Activated CD8-positive, alpha-beta T cell treated with anti-CD3 and anti-CD28 coated beads for 36 hours (primary cell): ENCODE measurements at places on chromosomes 6 and 20.
A peak's percentile ranks its signal among the peaks of the same experiment; 100 is the strongest.

- DNase-seq = no peak
Measured at GRCh38 chr6:159114569-159114968, 54.6 kb upstream of the FNDC1 start.

- no peak for DNase-seq
Measured at GRCh38 chr6:693723-694009, 727 bp upstream of the EXOC2 start.

DNA sequence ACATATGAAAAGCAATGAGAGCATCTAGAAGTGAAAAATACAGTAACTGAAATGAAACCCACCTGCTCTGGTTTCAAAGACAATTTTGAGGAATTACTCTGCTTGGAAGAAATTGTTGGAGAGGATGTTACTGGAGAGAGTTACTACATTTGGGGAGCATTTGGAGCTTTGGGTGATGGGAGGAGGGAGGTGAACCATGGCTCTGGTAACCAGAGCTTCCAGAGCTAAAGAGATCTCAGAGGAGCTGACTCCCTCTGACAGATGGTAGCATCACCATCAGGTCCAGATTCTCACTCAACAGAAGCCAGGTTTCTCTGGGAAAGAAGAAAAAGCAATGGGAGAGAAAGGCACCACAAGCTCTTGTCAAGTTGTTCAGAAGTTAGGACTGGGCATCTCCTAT is 42.2 kb upstream of the SMAP1 start:
- DNase-seq = no peak

- no peak for DNase-seq
Measured at GRCh38 chr20:63932606-63933160, 23.5 kb downstream of the UCKL1 start.

DNA sequence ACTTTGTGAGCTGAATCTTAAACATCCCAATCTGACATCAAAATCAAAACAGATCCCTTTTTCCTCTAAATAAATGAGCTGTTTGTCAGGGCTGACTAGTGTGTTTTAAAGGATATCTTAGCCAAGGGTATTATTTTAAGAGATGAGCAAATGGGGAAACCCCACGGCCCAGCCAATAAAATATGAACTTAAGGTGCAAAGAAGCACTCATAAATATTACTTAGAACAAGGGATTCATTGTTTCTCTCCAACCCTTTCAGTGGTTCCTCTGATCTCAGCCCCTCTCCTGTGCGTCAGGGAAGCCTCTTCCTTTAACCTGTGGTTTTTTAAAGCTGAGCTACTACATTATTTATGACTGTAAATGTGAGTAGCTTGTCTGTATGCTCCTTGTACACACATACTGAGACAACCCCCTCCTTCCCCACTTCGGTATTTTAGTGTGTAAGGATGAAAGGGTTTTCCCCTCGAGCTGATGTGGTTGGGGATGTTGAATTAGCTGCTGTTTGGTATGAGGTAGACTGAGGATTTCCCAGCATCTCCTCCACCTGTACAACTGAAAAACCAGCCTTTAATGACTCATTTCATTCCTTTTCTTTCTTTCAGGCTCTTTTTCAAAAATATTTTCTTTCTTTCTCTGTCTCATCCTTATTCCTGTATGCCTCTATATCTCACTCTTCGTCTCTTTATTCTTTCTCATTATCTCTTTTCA is 6.5 kb downstream of the BMP5 start:
- peak; percentile 29 for DNase-seq

- DNase-seq = peak; percentile 24
Measured at GRCh38 chr6:152160346-152160745, 352.9 kb downstream of the ESR1 start.

DNA sequence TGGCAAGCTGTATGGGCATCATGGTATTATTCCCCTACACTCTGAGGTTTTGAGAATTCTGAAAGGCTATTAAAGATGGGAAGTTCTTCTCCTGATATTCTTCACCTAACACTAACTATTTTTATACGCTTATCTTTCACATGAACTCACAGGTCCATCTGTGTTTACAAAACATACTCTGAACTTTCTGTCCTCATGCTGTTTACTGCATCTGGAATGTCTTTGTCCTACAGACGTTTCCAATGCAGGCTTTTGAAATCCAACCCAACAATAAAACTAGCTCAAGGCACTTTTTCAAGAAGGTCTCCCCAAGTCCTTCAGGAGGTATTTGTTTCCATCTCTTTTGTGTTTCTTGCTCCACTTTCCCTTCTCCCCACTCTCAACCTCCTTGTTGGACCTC is 60.5 kb upstream of the MLIP start:
- no peak for DNase-seq

- DNase-seq = no peak
Measured at GRCh38 chr6:88513471-88513870, 347.3 kb upstream of the CNR1 start.

GRCh38 chr6:3405679-3406078 is 51.2 kb downstream of the SLC22A23 start:
- DNase-seq = no peak

- no peak for DNase-seq
Measured at GRCh38 chr6:145213614-145214013, 521.7 kb downstream of the EPM2A start.

DNA sequence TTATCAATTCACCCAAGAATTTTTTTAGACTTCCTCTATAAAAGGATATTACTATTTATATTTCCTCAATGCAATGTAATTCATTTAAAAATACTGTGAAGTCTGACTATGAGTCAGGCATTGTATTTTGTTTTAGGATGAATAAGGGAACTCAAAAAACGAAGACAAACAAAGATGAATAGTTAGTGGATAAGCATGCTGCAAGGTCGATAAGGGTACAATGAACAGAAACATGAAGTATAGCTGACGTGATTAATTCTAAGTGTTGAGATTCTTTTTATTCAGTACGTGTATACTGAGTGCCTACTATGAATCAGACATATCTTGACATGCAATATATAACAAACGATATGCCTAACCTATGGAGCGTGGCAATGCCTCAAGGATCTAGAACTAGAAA is 105.4 kb downstream of the PDE10A start:
- DNase-seq = no peak

GRCh38 chr6:133352046-133352445 is 110.9 kb downstream of the EYA4 start:
- no peak for DNase-seq

GRCh38 chr6:16766836-16767745 is 5.8 kb upstream of the ATXN1 start:
- DNase-seq = no peak

DNA sequence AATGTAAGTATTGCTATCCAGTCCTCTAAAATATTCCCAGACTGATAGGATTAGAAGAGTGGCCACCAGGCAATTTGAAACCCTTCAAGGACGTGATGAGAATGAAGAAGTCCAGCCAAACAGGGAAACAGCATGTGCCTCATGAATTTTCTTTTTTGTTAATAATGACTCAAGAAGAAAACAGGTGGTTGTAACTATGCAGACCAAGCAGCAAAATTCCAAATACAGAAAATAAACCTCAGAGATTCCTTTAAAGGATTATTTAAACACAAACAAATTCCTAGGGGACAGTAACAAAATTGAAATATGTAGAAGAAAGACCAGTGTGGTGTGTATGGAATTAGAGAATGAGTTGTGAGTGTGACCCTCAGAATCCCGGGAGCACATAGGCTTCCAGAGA is 239.2 kb downstream of the KCNQ5 start:
- DNase-seq = no peak

- no peak for DNase-seq
Measured at GRCh38 chr20:17556837-17557674, 12.8 kb upstream of the DSTN start.

GRCh38 chr6:4858194-4859015 is 82.2 kb downstream of the CDYL start:
- DNase-seq = no peak

DNA sequence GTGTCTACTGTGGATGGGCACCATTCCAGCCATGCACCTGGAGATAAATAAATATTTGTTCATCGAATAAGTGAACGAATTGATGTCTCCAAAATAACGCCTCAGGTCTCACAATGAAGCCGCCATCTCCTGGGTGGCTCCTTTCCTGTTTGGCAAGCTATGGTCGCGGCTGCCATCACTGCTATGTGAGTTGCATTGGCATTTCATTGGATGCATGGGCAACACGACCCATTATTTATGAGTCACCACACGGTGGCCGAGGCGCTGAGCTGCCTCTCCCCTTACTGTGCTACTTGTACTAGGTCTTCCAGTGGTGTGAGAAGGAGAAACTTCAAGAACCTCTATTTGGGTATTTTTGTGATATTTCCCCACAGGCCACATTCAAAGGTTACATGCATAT is 21.3 kb upstream of the PDE10A start:
- no peak for DNase-seq

DNA sequence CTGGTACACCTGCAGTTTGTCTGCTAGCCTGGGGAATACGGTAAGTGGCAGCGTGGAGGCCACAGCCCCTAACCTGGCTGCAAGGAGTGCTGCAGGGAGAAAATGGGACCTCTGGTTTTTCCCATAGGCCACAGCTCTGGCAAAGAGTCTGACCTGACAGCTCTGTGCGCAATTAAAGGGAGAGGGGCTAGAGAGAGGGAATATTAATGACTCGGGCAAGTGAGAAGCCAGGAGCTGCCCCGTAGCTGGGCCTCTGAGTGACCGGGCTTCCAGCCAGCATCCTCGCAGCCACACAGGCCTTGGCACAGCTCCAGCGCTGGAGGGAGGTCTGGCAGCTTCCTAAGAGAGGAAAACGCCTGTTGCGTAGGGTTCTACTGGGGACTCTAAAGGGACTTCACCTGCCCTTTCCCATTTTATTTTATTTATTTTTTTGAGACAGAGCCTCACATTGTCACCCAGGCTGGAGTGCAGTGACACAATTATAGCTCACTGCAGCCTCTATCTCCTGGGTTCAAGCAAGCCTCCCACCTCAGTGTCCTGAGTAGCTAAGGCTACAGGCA is 18.2 kb upstream of the OCSTAMP start:
- no peak for DNase-seq

DNA sequence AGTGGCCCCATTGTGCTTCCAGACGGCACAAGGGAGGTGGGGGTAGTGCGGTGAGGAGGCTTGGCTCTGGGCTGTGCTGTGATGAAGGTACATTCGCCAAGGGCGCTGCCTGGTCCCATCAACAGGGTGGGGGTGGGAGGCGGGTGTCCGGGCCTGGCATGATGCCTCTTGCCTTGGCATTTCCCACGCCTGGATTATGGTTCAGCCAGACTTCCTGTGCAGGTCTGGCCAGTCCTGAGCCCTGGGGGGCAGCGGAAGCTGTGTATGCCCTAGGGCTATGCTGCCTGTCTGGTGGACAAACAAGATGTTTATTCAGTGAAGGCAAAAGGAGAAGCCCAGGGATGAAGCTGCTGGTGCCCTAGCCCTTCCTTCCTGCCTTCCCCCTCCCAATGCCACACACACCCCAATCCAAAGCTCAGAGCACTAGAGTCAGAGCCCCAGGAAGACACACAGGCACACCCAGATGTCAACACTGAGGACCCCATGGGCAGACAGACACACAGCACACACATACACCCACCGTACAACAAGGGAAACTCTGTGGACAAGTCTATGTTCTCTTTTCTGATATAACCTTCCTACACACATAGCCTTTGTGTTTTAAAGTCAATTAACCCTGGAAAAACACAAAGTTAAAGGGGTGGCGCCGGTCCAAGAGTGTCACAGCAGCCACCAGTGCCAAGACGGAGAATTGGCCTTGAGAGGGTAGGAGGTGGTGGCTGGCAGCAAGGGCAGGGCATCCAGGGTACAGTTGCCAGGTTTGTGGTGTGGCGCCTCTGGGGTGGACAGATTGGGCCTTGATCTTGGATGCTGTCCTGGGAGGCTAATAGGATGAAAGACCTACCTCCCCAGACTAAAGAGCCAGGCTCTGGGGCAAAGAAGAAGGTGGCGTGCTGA is 54.7 kb upstream of the SAYSD1 start:
- no peak for DNase-seq
